Activated B cell treated with CpG ODN at 0.5 μM for 24 hours (primary cell): ENCODE measurements at places on chromosomes 7 and 10.
A peak's percentile ranks its signal among the peaks of the same experiment; 100 is the strongest.

DNA sequence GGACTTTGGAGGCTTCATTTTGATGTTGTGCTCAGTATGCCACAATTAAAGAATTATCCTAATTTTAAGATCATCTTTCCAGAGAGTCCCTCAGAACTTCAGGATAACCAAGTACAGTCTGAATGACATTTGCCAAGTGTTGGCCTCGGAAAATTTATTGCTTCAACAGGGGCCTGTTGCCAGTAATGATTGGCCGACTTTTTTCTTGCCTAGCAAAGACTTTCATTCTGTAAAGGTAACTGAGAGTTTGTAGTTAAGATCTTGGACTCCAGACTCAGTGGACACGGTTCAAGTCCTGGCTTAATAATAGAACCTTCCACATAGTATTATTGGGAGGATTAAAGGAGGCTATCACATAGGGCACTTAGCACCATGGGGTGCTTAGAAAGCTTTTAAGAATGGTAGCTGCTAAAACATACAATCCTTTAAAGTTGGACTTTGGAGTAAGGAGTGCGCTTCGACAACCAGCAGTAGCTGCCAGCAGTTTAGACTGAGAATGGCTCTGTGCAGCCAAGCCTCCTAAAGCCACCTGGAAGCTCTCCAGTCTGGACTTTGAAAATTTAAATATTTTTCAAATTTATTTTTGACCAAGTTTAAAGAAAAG is 90.0 kb downstream of the PLCE1 start:
- DNase-seq, result no peak

DNA sequence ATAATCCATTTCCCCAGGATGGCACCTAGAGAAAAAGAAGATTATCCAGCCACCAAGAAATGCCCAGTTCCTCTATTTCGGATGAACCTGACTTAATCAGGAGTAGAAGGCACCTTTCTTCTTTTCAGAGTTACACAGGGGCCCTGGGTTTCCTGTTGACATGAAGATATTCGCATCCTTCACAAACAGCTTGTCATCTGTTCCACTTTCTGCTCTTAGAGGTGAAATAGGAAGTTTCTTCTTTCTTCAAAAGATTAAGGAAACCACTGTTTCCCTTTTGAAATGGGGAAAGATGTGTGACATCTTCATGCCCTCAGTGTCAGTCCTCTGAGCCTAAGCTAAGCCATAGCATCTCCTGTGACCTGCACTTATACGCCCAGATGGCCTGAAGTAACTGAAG is 39.1 kb upstream of the RAB18 start:
- DNase-seq, result no peak

- DNase-seq, result no peak
Measured at GRCh38 chr7:71486856-71487628, 355.1 kb downstream of the GALNT17 start.

GRCh38 chr10:12800302-12800701 is 201.2 kb downstream of the CCDC3 start:
- DNase-seq, result no peak

- no peak for DNase-seq
Measured at GRCh38 chr10:28254290-28254985, 48.4 kb downstream of the MPP7 start.

- peak; percentile 49 for DNase-seq
Measured at GRCh38 chr7:43758822-43759683, 573 bp downstream of the BLVRA start.

DNA sequence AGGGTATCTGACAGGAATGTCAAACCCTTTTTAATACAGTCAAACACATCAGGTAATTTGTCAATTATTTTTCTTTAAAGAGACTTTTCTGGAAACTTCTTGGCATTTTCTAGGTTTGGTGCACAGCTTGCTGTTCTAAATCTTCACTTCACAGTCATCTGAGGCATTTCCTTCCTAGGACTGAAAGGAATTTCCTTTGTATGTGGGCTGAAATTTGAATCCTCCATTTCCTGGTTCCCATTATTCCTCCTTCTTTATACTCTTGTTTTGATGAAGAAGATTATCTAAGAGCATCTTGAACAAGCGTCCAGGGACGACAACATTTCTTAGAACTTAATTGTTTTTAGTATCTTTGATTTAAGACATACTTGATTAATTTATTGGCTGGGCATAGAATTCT is 24.9 kb downstream of the CALD1 start:
- no peak for DNase-seq
